ENCODE measurements at places on chromosomes 4 and X.

DNA sequence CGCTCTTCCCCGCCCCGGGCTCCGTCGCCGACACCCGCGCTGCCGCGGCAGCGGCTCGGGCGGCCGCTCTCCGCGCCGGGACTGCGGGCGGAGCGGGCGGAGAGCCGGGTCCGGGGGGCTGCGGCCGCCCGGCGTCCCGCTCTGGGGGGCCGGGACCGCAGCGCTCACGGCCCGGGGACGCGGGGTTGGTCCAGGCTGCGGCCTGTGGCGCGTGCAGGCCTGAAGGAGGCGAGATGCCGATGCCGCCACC lies 492 bp downstream of the GALNT7 start:
- H3K27me3 ChIP-seq, result no peaks in the 10 kb centered on the region
- peaks cover 51% of the 10 kb centered on the region for H3K4me1 ChIP-seq
- peaks cover 1% of the 10 kb centered on the region for H3K36me3 ChIP-seq
- H3K27ac ChIP-seq, result no peak overlapping the region
- no peak overlapping the region for H3K4me3 ChIP-seq

DNA sequence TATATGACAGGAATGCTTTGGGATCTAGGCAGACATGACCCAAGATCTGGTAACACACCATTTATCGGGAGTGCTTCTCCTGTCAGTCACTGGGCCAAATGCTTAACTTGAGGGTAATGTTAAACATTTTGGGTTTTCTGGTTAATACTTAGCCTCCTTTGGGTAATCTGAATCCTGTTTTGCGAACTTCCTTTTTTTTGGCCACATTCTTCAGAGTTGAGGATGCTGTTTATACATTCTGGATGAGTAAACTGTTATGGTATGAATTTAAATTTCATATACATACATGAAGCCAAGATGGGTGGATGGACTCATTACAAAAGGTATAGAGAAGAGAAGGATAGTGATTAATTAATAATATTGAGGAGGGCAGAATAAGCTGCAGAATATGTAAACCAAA lies 36.1 kb downstream of the MID1IP1 start:
- no peak overlapping the region for H3K27ac ChIP-seq
- no peaks in the 10 kb centered on the region for H3K36me3 ChIP-seq
- peaks cover 2% of the 10 kb centered on the region for H3K27me3 ChIP-seq
- no peak overlapping the region for H3K4me3 ChIP-seq
- DNase-seq, result no peak

DNA sequence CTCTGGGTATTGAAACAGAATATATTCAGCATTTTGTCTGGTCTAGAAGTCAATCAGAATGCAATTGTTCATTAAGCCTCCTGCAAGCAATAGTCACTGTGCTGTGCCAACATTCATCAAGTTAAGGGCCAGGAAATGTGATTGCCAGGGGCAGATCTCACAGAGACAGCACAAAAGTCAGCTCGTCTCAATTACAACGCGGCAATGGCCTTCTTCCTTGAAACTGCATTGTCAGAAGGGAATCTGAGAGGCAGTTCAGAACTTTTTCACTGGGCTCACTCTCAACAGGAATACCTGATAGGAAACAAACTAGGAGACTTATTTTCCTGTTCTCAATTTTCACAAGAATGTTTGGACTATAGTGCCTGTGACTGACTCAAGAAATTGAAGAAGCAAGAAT lies 131.1 kb upstream of the NR3C2 start:
- H3K36me3 ChIP-seq, result peaks cover 6% of the 10 kb centered on the region
- H3K27ac ChIP-seq, result no peak overlapping the region
- no peak for DNase-seq
- H3K4me1 ChIP-seq, result no peaks in the 10 kb centered on the region

DNA sequence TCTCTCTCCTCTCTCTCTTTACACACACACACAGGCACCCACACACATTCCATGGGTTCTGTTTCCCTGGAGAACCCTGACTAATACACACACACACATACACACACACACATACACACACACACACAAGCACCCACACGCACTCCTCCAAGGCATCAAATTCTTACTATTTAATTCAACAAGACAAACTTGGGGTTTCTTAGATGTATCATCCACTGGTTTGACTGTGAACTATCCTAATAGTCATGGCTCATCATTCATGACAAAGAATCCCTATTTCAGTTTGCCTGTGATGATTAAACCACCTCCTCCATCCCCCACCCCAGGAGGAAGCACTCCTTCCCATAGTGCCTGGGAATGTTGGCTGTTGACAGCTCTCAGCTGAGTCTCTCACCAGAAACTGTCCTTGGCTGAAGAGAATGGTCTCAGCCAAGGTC lies 98.2 kb downstream of the USP46 start:
- no peak for DNase-seq
- no peaks in the 10 kb centered on the region for H3K36me3 ChIP-seq
- peaks cover 9% of the 10 kb centered on the region for H3K27me3 ChIP-seq
- H3K4me3 ChIP-seq, result no peak overlapping the region
